ENCODE measurements at places on chromosomes 11 and 22.
A peak's percentile ranks its signal among the peaks of the same experiment; 100 is the strongest.

- no peak for DNase-seq
Measured at GRCh38 chr11:73961321-73961720, 10.5 kb downstream of the DNAJB13 start.

GRCh38 chr11:63635762-63636465 is 21.7 kb upstream of the PLAAT3 start:
- DNase-seq: peak; percentile 55

- DNase-seq: no peak
Measured at GRCh38 chr11:6856871-6857270, 6.0 kb upstream of the OR10A2 start.

DNA sequence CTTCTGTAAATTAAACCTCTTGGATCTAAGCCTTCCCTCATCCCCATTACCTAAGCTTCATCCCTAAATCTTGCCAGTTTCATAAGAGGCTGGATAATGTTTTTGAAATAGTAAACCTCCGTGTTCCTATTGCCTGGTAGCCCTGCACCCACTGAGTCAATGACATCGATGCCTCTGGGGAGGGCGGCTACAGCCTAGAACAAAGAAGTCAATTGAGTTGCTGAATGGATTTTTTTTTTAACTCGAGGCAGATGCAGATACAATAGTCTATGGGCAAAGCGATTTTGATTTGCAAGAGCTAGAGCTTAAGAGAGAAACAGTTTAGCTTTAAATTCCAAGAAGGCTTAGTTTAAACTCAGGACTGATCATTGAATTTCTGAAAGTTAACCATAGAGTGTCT is 121.3 kb downstream of the NECTIN1 start:
- no peak for DNase-seq

DNA sequence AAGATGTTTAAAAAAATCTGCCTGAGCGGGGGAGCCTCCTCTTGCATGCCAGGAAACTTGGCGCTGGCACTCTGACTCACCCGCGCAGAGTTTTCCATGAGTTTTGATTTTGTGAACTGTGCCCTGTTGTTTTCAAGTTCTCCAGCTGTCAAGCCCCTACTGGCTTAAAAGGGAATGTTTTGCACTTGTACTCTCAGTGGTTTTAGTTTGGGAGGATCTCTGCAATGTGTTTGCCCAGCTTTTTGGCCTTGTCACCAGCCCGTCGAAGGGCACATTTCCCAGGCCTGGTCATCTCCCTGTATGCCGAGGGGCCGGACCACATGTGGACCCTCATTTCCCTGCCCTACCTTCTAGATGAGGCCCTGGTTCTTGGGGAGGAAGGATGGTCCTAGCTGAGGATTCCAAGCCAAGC is 12.2 kb downstream of the MRGPRF start:
- no peak for DNase-seq

- DNase-seq: no peak
Measured at GRCh38 chr11:70703141-70704064, 305.1 kb downstream of the CTTN start.

- DNase-seq: no peak
Measured at GRCh38 chr11:30434901-30435300, 112.0 kb downstream of the ARL14EP start.

DNA sequence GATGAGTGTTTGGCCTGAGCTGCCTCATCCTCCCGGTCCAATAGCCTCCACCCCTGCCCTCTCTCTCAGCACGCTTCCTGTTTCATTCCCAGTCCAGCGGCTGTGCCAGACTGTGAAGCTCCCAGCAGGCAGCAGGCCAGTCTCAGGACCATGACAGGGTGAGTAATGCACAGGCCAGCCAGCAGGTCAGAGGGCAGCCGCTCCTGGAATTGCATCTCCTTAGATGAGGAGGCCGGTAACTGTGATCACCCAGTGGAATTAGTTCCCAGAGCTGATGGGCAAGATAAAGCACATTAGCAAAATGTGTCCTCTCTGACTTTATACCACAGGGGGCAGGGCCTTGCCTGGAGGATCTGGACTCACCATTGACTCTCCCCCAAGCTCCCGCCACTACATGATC is 251.2 kb downstream of the ETS1 start:
- no peak for DNase-seq

DNA sequence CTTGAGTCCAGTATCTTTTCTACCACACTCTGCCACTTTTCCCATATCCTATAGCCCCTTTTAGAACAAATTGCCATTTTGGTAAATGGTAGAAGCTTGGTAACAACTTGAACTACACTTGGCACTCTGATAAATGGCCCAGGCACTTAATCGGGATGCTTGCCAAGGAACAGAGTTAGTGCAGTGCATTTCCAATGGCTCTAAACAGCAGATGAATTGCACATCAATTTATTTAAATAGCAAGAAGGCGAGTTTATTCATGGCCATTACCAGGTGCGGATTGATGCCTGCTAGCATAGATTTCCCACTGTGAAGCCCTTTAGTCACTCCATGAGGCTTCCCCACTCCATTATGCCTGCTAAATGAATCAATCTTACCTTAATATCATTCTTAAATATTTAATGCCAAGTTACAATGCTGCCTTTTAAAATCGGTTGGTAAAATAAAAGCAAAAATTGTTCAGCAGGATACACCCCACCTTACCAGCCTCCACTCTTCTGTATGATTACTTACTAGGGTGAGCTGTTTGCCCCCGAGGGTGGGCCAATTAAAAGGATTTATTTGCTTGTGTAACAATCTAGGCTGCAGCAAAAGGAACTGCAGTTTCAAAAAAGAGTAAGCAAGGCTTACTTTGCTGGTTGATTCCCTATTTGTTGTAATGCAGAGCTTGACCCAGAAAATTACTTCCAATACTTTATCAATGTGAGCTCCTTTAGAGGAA is 136.0 kb upstream of the ARHGAP42 start:
- DNase-seq: no peak

- DNase-seq: no peak
Measured at GRCh38 chr22:24550902-24551435, 4.0 kb downstream of the GUCD1 start.

DNA sequence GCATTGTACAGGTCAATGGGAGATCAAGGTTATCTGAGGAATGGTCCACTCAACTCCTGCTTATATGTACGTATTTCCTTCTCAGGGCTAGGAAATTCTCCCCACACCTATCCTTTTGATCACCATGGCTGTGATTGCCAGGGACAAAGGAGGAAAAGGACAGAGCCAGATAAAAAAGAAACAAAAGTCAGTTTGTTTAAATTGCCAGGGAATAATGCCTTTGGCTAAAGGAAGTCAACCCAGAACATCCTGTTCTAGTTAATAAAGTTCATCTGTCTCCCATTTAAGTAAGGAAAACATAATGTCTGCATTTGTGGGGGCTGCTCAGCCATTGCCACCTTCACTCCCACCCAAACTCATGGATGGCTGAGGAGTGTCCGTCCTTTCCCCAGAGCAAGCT is 124.7 kb downstream of the ME3 start:
- DNase-seq: no peak

- no peak for DNase-seq
Measured at GRCh38 chr22:49535527-49536125, 292.0 kb downstream of the BRD1 start.

GRCh38 chr22:47067911-47068625 is 305.6 kb downstream of the TBC1D22A start:
- no peak for DNase-seq

- DNase-seq: no peak
Measured at GRCh38 chr22:45353786-45354185, 44.1 kb downstream of the FAM118A start.

All from activated CD4-positive, alpha-beta T cell treated with anti-CD3 and anti-CD28 coated beads for 4 hours (primary cell).